ENCODE measurements at places on chromosomes 2 and 18.

DNA sequence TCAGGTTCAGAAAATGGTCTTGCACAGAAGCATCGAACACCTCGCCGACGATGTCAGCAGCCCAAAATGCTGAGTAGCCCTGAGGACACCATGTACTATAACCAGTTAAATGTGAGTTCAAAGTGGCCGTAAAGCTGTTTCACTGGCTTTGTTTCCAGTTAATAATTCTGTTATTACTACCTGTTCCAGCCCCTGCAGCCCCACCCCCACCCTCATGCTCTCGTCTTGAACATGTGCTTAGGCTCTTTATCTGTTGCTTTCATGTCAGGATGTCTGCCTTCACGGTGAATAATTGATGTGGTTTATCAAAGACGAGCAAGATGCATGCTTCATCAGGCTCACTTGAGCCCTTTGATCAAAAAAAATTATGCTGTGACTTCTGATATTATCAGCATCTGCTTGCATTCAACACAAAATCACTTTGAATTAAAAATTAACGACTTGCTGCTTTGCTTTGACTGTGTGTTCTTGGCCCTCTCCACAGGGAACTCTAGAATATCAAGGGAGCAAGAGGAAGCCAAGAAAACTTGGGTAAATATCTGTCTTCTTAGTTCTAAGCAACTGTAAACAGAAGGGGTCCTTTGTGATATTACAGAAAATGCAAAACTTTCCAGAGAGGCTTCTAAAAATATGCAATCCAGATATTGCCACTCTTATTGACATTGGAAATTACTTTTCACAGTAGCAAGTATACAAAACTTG, 63.4 kb upstream of the SP5 start:
- no peak for DNase-seq

GRCh38 chr2:54556621-54557121, 100.5 kb downstream of the SPTBN1 start:
- DNase-seq, result no peak

DNA sequence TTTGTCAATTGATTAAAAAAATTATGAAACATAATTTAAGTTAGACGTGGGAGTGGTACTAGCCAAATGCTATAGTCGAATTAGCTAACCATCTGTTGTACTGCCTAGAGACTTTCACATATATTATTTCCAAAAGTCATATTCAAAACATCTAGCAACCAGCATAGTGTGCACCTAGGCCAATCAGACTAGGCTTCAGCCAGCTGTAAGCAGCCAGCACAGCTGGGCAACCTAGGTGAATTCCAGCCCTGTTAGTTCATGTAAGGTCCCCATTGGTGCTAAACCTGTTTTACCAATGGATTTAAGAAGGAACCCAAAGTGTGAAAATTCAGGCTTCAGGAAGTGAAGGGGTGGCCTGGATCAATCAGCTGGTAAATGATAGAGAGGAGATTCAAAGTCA, 144.3 kb downstream of the BCL2 start:
- DNase-seq, result no peak

- no peak for DNase-seq
Measured at GRCh38 chr2:234051374-234052070, 1.0 kb downstream of the SPP2 start.

DNA sequence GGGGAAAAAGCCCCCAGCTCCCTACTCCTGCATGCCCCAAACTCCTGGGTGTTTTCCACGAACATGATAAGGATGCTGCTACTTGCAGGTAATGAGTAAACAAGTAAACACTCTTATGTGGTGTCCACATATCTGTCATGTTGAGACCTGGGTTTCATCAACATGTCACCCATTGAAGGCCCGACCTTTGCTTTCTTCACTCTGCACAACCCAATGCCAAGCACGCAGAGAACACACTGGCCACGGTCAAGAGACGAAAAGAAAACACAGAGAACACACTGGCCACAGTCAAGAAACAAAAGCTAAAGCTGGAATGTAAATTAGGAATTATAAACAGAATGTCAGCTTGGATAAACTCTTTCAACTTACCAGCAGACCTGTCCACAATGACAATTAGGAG, 143.1 kb downstream of the TTC32 start:
- DNase-seq, result no peak

Data from GM19239 (cell line).